ENCODE measurements at places on chromosomes 3 and 15.

DNA sequence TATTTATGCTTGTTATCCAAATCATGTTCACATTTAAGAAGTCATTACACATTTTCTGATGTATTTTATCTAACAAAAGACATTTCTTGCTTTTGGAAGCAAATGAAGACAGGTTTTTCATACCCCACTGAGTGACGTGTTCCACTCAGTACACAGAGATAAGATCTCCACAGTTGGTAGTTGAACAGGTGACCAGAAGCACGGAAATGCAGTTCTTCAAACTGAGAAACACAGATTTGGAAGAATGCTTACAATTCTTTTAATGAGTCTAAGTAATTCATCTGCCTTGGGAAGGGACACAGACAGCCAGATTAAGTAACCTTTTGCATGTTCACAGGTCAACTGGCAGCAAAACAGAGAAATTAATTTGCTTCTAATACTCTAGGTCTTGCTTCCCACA, 23.1 kb downstream of the PTX3 start:
- DNase-seq: no peak

- no peak for DNase-seq
Measured at GRCh38 chr3:53009826-53010539, 35.9 kb downstream of the SFMBT1 start.

DNA sequence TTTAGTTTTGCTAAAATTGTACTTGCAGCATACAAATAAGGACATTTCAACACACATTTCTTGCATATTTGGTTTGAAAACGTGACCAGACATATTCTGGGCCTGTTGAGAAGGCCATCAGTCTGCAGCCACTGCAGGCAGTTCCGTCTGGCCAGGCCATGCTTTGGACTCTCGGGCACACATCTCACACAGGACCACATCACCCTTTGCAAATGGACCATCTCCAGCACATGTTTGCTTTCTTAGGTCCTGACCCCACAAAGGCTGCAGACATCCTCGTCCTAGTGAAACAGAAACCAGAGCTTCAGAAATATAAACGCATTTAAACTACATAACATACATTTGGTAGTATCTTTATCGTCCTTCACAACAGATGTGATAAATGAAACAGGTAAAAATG, 24.1 kb downstream of the GABRA5 start:
- DNase-seq: no peak

DNA sequence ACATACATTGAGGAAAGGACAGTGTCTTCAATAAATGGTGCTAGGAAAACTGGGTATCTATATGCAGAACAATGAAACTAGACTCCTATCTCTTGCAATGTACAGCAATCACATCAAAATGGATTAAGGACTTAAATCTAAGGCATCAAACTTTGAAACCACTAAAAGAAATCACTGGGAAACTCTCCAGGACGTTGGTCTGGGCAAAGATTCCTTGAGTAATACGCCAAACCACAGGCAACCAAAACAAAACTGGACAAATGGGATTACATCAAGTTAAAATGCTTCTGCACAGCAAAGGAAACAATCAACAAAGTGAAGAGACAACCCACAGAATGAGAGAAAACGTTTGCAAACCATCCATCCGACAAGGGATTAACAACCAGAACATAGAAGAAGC, 14.5 kb downstream of the LAMP3 start:
- DNase-seq: no peak

- no peak for DNase-seq
Measured at GRCh38 chr15:87818756-87819155, 437.8 kb downstream of the NTRK3 start.

DNA sequence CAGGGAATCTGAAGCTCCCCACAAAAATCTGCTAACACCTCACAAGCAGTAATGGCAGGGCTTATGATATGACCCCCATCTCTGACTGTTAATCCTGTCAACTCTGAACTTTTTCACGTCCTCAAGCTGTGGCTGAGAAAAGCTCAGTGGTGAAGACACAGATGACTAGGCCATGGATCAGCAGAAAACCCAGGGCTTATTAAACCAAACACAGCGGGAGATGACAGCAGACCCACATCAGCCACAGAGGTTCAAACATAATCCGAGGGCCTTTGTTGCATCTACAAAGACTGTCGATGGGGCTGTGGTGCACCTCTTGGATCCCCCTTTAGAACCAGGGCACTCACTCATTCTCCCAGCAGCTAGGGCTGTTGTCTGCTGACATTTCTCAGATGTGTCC, 50.4 kb downstream of the GLB1 start:
- DNase-seq: no peak

DNA sequence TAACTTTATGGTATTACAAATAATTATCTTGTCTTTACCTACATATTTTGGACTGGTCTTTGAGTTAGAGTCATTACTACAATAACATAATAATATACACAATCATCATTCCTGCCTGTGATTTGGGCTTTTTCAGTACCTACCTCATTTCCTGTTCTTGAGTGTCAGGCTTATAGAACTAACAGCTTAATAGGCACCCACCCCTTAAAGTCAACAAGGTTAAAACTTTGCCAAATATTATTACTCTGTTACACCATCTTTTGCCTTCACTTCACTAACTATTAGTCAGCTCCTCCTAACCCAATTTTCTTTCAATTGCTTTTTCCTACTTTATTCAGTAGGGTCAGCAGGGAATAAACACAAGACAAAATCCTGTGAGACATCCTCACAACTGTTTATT, 488.7 kb upstream of the AGTR1 start:
- no peak for DNase-seq

GRCh38 chr3:141386611-141387111, 18.4 kb downstream of the ZBTB38 start:
- no peak for DNase-seq

GRCh38 chr3:149013726-149014125, 22.4 kb downstream of the GYG1 start:
- no peak for DNase-seq

DNA sequence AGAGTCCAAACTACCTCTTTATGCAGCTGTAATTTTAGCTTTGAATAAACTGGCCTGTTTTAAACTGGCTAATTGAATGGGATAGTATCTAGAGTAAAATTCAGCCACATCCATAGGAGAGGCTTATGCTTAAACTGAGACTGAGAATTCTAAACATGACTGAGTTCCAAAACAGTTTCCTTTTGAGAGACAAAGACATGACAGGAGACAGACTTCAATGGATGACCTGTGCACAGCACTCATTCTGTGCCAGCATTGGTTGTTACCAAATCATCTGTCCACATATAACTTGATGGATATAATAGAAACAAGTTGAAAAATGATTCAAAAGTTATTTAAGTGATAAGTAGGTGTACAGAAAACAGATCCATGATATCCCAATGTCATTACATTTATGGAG, 20.9 kb downstream of the IL12A start:
- DNase-seq: no peak

- DNase-seq: no peak
Measured at GRCh38 chr3:111738238-111738637, 120.8 kb upstream of the PHLDB2 start.

DNA sequence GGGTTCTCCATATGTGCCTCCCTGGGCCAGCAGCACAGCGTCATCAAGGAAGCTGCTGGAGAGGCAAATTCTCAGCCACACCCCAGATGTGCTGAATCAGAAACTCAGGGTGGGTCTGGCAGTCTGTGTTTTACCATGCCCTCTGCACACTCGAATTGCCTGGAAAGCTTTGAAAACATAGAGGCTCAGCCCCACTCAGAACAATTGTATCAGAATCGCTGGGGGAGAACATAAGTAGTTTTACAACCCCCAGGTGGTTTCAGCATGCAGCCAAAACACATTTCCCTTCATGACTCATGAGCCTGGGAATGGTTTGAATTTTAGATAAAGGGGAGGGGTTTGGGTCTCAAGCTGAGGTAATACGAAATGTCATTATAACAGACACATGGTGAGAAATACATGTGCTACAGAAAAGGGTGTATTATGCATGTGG, 9.6 kb downstream of the TGM4 start:
- no peak for DNase-seq

DNA sequence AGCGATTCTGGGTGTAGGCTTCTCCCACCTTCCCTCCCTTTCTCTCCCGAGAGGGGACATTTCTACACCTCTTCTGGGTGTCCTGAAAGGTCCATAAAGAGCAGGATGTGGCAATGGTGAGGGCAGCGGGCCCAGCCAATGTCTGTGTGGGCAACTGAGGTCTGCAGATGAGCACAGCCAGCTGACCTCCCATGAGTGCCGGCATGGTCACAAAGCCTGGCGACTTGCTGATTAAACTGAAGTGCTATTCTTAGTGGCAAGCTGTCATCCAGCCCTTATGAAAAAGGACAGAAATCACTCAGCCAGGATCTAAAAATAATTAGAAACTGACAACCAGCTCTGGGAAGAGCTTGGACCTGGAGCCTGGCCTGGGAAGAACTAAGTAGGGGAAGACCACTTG, 124.3 kb upstream of the RGMA start:
- no peak for DNase-seq

GRCh38 chr3:192063570-192063969, 602.6 kb downstream of the PYDC2 start:
- no peak for DNase-seq

DNA sequence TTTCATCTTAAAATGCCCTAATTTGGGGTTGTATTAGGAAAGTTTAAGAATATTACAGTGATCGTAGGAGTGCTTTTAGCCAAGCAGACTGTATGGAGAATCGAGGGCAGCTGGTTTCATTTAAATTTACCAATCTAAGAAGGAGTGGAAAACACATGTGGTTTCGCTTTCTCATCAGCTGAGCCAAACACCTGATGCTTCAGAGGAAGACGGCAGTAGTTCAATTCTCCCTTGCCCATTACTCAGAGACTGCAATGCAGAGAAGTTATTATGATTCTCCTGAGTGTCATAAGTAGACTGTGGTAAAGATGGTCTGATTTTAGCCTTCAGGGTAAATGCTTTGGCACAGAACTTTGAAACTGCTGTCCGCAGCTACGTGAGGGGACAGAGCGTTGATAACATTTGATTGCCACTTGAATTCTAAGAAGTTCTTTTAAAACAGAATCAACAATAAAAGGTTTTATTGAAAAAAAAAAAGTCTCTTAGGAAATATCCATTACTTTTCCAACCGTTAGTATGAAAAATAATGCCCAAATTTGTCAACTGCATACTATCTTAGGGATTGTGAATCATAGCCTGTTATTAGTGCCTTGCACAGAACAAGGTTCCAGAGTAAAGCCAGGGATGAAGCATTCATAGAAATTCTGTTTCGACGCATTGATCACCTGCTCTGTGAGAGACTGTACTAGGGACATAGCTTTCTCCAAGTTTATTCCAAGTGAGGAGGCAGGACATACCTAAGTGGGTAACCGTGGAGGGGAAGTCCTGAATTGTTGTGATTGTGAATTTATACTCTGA, 25.6 kb downstream of the LYSMD4 start:
- no peak for DNase-seq

DNA sequence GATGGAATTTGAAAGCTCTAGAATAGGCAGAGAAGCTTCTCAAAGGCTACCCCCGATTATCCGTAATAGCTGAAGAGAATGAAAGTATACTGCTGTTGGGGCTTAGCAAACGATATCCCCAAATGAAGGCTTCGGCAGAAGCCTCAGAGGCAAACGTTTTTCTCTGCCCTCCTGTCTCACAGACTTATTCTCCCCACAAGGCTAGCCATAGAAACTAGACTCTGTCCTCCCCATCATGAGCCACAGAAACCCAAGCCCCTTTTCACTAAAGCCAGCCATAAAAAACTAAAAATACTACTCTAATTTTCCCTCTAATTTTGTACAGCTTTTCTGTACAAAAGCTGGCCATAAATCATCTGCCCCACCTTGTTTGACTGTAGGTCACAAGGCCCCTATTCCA, 413.4 kb upstream of the CFAP20DC start:
- no peak for DNase-seq

DNA sequence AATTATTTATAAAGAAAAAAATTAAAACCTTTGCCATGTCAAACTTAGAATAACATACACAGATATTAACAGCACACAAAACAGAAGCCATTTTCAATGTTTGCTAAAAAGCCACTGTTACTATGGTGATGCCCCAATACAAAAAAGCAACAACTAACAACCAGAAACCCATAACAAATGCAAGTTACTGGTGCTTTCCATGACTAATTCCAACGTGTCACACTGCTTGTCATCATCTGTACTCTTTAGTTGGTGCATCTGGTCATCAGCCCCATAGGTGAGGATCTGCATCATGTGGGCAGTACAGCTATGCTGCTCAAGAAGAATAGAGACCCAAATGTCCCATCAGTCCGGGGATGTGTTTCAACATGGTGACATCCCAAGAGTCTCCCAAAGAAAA, 52.8 kb downstream of the ATP8B4 start:
- no peak for DNase-seq

GRCh38 chr15:71748293-71748718, 62.0 kb upstream of the NR2E3 start:
- DNase-seq: no peak

DNA sequence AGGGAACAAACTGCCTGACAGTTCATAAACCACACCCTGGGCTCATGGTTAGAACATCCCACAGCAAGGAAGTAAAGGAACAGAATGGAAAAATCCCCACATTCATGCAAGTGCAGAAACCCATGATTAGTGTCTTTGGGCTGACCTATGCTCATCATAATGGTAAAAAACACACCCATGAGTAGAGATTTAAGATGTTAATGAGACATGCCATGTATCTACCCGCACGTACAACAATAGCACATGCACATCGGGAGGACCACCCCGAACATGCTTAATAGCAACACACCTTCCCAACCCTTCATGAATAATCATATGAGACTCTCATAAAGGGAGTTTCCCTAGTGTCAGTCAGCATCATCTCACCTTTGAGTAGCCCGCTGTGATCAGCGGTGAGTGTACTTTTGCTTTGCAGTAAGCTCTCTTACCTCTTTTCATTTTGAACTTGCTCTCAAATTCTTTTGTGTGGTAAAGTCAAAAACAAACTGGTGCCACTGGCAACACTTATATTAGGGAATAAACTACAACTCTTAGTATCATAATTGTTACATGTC, 23.2 kb downstream of the ZBED2 start:
- DNase-seq: no peak

GRCh38 chr3:30659270-30660130, 53.1 kb downstream of the TGFBR2 start:
- no peak for DNase-seq

GRCh38 chr3:123367467-123368154, 81.3 kb downstream of the ADCY5 start:
- no peak for DNase-seq

DNA sequence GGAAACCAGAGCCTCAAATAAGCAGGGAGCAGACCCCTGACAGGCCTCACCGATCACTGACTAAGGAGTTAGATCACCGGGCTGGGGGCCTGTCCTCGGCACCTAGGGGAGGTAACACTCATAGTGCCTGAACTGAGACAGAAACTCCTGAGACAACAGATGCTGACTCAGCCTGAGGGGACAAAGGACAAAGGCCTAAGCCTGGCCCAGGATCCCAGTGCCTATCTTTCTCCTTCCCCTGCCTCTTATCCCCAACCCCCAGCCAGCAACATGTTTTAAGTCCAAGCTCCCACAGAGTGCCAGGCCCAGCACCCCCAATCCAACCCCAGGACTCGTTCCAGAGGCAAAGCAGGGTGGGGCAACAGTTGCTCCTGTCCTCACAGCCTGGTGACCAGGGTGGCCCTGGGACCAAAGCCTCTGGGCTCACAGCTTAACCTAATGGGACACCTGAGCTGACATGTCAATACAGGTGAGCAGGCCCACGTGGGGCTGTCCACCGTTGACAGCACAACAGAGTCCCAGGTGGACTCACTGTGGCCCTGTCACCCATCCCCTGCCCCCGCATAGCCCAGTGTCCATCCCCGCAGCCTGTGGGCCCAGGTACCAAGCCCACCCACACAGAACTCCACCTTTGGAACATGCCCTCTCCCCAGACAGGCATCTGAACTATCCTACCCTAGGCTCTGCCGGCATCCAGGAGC, 37.4 kb downstream of the ADCY5 start:
- DNase-seq: no peak
